ENCODE measurements at places on chromosomes 5 and 9.

DNA sequence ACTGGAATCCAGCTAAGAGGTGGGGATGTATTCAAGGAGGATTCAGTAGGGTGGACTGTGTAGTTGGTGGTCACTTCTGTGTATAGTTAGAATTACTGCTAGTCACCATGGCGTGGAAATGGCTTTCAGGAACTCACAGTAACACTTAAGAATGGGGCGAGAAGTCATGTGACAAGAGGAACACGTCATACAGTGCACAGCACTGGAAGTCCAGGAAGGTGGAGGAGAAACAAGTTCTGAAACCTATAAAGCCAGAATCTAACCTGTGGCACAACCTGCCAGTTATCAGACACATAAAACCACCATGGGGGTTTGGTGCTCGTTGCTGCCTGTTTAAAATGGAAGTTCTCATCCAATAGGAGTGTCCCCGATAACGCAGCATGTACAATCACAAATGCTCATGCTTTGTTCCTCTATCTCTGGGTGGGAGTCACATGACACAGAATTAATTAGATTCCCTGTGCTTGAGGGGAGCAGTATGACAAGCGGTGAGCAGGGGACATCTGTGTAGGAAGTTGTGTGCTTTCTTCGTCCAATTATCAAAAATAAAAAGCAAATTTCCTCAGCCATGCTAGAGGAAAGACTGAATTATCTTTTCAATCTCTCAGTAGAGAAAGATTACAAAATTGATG lies 193.0 kb downstream of the SPOCK1 start:
- DNase-seq: no peak

DNA sequence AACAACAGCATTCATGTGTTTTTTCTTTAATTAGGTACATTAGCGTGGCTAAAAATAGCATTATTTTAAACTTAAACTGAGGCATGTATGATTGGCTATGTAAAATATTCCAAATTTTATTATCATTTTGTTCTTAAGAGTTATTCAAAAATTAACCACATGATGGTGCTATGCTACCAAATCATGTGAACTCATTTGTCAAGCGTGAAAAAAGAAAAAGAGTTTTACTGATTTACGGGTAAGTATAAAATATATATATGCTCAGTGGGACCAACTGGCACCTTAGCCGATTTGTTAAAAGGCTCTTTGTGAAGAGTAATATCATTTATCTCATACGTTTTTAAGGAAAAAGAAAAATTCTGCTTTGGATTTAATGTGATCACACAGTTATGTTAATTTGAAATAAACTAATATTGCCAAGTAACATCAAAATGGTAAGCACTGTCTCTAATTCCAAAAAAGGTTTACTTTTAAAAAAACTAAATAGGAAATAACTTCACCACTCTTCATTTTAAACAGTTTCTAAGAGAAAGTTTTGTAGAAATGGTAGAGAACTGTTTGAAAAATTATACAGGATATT lies 1042.3 kb downstream of the CDH12 start:
- DNase-seq: no peak

GRCh38 chr5:124923131-124923530 lies 176.7 kb upstream of the ZNF608 start:
- DNase-seq: no peak

DNA sequence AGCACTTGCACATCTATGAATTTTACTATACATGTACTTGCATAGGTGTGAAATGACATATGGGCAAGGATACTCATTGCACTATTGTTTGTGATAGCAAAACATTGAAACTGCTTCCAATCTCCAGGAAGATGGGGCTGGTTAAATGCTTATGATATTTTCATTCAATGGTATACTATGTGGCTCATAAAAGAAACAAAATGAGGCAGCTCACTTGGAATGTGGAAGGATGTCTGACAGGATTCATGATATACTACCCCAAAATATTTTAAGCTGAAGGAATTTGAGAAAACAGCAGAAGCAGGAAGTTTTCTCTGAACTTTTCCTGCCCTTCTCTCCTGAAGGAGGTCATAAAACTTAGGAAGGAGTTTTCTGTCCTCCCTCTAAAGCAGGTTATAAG lies 99.6 kb upstream of the CAST start:
- DNase-seq: no peak

GRCh38 chr9:137272241-137273094 lies 5.1 kb upstream of the TOR4A start:
- no peak for DNase-seq

- DNase-seq: no peak
Measured at GRCh38 chr5:80190960-80191359, 64.9 kb downstream of the SERINC5 start.
